Liver (tissue), 10 donors: ENCODE measurements at places on chromosomes 16 and 17. TPM values are rescaled to one million over a fixed set of nuclear protein-coding genes. Genes with fewer than 3 reads are reported as not detected.

GRCh38 chr16:31508706-31509195 is 560 bp upstream of the RUSF1 start:
- no peak for DNase-seq

- DNase-seq: no peak
Observed at GRCh38 chr17:70276906-70277305, 107.6 kb downstream of the KCNJ2 start.

Gene RPTOR
- 25.4 TPM for total RNA-seq

GRCh38 chr17:27741361-27741861 is 58.9 kb downstream of the NOS2 start:
- no peak for DNase-seq

Gene GH2
- total RNA-seq: not detected
